Stomach (tissue), 19 donors: ENCODE measurements at places on chromosomes 1 and 21.

GRCh38 chr1:73947009-73947408, 251.0 kb downstream of the LRRIQ3 start:
- DNase-seq, result no peak

DNA sequence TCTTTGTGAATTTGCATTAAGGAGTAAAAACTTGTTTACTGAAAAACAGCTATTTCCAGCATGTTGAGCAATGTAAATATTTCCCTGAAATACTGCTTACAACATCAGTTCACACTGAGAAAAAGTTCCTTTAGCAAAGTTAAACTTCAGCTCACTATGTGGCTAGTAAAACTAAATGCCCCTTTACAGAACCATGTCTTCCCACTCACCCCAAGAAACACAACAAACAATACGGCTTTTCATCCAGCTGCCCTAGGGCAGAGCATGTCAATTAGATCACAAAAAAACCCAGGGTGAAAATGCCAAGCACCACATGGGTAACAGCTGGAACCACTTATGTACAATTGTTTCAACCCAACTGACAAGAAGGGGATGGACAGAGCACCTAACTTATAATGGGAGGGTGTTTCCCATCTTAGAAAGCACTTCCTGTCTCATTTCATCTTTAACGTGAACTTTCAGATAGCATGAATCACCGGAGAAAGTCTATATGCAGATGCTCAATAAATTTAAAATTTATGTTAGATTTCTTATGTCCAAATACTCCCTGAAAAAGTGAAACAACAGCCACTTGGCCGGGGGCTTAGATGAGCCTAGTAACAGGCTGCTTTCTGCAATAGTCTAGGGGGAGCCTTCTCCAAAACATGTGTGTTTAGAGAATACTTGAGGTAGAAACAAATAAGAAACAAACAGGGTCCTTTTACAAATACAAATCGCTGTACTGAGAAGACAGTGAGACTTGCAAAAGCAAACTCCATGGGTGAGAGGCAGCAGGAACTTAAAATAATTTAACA, 6.6 kb downstream of the NID1 start:
- DNase-seq, result no peak

DNA sequence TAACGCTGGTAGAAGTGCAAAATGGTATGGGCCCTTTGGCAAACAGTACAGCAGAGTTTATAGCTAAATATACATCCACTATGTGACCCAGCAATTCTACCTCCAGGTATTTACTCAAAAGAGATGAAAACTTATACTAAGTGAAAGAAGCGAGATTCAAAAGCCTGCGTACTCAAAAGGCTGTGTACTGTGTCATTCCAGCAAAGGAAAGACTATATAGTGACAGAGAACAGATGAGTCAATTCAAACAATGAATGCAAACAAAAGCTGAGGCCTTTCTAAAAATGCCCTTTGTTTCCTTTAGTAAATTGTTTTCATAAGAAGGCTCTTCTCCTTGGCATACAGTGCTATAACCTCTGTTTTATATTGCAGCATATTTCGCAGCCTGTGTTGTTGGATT, 268.8 kb upstream of the CSF3R start:
- no peak for DNase-seq

- DNase-seq, result peak; percentile 67
Measured at GRCh38 chr1:34460193-34460592, 283.5 kb downstream of the C1orf94 start.

GRCh38 chr21:44802396-44803153, 955 bp upstream of the UBE2G2 start:
- DNase-seq, result no peak

- no peak for DNase-seq
Measured at GRCh38 chr1:58654322-58654721, 45.5 kb downstream of the MYSM1 start.

DNA sequence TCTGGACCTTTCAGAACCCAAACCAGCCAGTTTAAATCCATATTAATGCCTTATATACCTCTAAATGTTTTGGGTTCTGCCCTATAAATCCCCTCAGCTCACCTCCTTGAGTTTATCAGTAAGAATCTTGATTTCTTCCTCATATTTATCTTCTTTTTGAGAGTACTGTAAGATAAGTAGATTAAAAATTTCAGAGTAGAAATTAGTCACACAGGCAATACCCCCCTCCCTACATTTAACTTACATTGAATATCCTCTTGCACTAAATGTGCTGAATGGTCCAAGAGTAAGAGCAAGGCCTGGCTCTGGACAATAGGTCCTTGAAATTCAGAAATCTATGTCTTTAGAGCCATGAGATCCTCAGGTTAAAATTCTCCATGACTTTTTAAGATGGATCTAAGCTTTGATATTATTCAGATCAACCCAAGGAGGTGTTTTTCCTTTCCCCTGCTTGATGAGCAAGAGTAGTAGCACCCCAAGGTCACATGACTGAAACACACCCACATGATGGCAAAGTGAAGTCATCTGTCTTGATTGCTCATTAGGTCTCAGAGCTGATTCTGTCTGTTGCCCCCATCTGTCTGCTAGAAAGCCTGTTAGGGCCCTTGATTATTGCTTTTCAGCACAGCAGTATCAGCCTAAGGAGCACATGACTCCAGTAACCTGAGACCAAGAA, 15.8 kb upstream of the NUP210L start:
- DNase-seq, result no peak

GRCh38 chr1:23718482-23718881, 24.8 kb upstream of the ELOA start:
- no peak for DNase-seq

DNA sequence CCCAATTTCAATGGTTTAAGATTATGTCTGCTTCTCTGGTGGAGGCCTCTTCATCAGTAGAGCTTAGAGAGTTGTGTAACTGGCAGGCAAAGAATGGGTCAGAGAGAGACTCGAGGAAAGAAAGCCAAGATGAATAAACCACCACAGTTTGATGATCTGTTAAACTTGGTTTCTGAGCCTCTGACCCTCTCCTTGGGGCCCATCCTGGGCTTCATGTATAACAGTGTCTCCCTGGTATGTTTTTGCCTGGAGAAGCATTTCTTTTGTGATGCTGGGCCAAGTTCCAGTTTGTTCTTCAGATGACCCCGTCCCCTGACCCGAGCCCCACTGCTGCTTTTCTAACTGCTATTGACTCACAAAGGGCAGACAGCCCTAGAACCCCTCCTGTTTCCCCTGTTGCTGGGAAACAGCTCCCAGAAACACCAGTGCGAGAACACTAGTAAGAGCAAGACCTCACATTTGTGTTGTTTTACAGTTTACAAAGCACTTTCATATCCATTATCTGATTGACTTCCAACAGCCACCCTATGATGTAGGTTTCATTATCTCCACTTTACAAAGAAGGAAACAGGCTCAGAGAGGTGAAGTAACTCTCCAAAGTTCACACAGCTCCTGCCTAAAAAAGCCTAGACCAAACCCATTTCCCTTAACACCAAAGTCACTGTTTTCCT, 9.0 kb downstream of the CD2 start:
- DNase-seq, result no peak

- no peak for DNase-seq
Measured at GRCh38 chr1:200448034-200448762, 38.4 kb upstream of the ZNF281 start.

GRCh38 chr1:39670689-39671088, 1.2 kb downstream of the NT5C1A start:
- DNase-seq, result no peak

- no peak for DNase-seq
Measured at GRCh38 chr21:45894906-45895777, 86.4 kb upstream of the COL6A1 start.

- DNase-seq, result no peak
Measured at GRCh38 chr1:112594208-112594876, 24.6 kb downstream of the ST7L start.

- DNase-seq, result no peak
Measured at GRCh38 chr21:25637851-25638659, 1.0 kb upstream of the JAM2 start.

GRCh38 chr1:41671116-41671755, 186.8 kb upstream of the EDN2 start:
- no peak for DNase-seq

DNA sequence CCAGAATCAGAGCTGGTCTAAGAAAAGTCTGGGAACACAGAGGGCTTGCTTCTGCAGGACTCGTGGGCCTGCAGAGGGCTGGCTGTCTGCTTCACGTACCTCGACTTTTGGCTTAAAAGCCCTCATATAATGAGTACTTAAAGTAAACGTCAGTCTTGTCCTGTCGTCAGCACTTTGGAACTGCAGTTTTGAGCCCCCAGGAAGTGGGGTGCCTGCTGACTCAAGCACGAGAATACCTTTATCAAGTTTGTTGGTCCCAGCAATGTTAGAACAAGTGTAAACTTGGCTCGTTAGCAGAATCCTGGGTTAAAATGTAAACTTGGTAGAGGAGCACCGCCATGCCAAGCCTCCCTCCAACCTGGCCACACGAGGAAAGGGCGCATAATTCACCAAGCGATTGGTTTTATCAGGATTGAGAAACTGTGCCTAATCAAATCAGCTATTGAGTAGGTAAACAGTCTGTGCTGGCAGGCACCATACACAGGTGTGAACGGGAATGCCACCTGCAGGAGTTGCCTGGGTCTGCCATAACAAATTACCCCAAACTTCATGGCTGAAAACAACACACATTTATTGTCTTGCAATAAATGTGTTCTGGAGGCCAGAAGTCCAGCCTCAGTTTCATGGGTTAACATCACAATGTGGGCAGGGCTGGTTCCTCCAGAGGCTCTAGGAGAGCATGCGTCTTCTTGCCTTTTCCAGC, 45.0 kb upstream of the FHAD1 start:
- peak; percentile 89 for DNase-seq

- DNase-seq, result no peak
Measured at GRCh38 chr1:243256590-243256989, 749 bp downstream of the SDCCAG8 start.

DNA sequence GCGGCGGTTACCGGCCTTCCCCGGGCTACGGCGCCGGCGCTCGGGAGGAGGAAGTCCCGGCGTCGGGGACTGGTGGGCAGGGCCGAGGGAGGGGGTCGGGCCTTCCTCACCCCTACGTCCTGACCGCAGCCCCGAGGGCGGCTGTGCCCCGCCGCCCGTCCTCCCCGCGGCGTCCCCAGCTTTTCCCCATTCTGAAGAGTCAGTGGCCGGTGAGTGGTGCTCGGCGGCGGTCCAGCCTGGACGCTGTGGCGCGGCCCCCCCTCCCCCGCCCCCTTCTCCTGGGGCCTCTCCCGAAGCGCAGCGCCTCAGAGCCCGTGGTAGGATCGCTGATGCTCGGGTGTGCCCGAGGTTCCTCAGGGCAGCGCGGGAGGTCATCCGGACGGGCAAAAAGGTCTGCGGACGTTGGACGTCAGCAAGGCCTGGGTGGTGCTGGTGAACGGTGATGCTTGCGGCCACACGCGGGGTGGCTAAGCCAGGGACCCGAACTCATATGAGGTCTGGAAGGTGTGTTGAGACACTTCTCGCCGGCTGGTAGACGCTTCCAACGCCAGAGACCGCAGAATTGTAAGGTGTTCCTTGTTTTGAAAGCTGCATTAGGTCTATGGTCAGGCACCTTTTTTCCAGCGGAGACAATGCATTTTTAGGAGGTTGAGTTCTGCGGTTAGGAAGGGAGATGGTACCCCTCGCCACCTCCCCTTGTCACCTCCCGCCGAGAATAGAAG, 725 bp downstream of the SLC25A33 start:
- peak; percentile 78 for DNase-seq

DNA sequence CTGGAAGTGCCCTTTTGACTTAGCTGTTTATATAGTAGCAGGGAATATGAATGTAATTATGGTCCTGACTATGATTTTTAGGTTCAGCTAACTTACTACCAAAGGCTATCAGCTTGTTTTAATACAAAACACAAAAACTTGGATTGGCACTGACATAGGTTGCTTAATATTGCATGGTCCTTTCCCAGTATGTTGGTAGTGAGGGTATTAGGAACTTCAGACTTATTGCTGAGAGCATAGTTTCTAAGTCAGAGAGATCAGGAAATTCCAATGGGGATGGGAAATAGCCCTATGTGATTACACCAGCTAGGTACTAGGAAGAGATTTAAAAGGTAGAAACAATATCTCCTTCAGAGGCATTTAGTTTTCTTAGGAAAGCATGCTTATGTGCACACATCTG, 7.7 kb downstream of the ARID1A start:
- no peak for DNase-seq

DNA sequence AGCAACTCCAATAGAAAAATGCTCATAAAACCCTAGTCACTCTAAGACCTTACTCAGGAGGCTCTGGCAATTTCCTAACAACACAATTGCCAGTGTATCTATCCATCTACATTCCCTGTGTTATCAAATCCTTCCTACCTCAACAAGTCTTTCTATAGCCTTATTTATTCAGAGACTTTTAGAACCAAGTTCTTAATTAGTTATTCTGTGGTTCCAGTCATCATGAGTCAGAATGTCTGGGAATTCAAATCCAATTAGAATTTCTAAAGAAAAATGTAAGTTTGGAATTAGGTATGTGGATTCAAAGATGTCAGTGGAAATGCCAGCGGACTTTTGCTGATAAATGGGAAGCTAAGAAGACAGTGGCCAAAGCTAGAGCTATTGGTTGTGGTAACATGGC, 302.6 kb upstream of the C1orf87 start:
- no peak for DNase-seq

DNA sequence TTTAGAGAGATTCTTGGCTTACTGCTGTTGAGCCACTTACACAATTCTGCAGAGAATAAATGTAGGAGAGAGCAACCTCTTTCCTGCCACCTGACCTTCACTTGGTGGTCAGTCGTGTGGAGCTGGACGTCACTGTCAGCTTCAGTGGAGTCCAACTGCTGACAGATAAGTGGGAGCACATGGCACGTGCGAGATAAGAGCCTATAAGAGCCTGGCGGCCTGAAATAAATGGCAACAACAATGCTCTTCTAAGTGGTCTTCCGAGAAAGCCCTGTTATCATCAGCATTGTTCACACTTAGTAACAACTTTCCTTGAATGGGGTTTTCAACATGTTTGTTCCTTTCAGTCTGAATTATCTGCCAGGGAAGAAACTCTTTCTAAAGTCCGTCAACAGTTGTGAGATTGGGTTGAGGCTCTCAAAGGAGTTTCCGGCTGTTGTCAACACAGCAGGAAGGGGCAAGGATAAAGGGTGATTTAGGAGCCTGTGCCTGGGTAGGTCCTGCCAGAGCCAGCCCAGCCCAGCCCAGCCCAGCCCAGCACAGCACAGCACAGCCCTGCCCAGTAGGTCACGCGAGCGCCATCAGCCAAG, 57.2 kb upstream of the RUNX1 start:
- DNase-seq, result no peak

- DNase-seq, result no peak
Measured at GRCh38 chr1:244297616-244298015, 154.1 kb downstream of the ADSS2 start.
